ENCODE measurements at places on chromosomes 11 and 22.
A peak's percentile ranks its signal among the peaks of the same experiment; 100 is the strongest.

- no peak for DNase-seq
Observed at GRCh38 chr22:35192129-35192918, 65.0 kb upstream of the HMGXB4 start.

DNA sequence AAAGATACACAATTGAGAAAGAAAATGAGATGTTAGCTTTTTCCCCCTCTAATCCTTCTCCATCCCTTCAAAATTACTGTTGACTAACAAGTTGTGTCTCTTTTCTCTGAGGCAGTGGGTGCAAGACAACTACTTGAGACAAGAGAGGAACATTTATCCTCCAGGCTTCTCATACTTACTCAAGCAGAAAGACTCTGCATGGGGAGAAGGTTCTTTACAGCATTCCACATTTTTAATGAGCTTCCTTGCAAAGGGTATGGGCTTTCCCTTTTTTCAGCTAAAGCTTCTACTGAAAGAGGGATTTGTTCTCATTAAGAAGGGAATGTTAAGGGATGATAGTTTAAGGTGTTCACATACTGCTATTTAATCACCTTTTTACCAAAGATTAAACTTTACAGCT, 47.8 kb downstream of the PAX6 start:
- no peak for DNase-seq

DNA sequence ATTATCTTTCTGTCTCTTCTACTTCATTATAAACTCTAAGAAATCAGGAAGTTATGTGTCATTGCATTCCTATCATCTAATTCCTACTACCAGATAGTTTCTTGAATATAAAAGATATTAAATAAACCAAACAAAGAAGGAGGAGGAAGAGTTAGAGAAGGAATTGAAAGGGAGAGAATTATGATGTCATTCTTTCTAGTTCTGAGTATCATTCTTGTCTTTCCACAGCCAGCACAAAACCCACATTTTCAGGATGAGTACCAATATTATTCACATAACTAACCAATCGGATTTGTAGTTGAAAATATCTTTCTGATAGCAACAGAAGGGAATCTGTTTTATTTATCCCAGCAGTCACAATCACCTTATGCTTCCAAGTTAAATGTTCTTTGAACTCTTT, 13.3 kb downstream of the MS4A13 start:
- no peak for DNase-seq

GRCh38 chr11:94010136-94010535, 11.0 kb upstream of the HEPHL1 start:
- DNase-seq, result no peak

DNA sequence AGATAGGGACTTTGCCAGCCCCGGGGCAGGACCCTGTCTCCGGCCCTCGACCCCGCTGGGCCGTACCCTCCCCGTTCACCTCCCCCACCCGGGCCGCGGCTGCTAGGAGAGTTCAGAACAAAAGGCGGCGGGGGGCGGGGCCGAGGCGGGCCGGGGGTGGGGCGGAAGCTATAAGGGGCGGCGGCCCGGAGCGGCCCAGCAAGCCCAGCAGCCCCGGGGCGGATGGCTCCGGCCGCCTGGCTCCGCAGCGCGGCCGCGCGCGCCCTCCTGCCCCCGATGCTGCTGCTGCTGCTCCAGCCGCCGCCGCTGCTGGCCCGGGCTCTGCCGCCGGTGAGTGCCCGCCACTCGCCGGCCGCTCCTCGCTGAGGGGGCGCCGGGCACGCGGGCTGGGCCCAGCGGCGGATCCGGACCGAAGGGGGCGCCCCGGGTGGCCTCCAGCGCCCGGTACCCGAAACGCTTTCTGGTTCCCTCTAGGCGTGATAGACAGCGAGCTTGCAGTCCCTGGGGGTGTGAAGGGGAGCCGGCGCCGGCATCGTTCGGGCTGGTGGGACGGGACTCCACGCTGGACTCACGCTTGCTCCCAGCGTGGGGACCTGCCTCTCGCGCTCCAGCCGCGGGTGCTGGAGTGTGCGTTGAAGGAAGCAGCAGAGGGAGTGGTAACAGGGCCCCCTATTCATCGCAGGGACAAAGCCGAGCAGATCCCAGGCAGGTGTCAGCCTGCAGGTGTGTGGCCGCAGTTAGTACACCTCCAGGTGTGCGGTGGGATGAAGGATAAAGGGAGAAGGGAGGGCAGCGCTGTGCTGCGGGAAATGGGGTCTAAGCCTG, at the start of gene MMP11:
TSS of gene MMP11 (plus strand) at position 201 of the 825 bp plus-strand sequence. CDS start at position 223, 22 bp downstream.
- DNase-seq, result peak; percentile 53

DNA sequence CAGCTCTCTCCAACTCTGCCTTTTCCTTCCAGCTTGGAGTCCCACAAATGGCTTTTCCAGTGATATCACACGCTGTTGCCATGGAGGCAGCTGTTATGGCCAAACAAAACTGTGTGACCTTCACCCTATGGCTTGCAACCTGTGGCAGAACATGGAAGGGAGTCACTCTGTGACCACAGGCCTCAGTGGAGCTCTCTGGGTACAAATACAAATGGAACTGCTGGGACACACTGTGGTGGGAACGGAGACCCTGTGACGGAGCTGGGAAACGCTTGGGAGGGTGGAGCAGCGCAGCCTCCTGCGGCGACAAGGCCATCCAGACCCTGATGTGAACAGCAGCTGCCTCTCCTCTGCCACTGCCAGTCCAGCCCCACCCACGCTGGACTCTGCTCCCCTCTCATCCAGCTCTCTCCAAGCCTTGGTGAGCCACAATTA, 162.5 kb downstream of the ETS1 start:
- DNase-seq, result no peak

DNA sequence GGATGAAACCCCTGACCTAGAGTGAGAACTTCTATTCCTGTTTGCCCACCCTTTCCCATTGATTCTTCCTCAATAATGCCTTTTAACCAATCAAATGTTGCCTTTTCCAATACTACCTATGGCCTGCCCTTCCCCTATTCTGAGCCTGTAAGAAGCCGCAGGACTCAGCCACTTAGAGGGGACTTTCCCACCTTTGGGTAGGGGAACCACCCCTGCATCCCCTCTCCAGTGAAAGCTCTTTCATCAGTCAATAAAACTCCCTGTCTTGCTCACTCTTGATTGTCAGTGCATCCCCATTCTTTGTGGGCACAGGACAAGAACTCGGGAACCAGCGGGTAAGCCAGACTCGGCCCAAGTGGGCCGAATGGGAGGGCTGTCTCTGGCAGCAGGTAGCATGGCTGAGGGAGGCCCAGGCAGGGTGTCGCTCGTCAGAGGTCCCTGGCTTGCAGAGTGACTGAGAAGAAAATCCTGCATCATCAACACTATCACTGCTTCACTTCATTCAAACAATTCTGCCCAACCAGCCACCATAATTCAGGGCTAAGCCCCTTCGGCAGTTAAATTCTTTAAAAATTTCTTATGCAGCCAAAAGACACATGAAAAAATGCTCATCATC, 30.4 kb downstream of the LDHAL6A start:
- DNase-seq, result no peak

DNA sequence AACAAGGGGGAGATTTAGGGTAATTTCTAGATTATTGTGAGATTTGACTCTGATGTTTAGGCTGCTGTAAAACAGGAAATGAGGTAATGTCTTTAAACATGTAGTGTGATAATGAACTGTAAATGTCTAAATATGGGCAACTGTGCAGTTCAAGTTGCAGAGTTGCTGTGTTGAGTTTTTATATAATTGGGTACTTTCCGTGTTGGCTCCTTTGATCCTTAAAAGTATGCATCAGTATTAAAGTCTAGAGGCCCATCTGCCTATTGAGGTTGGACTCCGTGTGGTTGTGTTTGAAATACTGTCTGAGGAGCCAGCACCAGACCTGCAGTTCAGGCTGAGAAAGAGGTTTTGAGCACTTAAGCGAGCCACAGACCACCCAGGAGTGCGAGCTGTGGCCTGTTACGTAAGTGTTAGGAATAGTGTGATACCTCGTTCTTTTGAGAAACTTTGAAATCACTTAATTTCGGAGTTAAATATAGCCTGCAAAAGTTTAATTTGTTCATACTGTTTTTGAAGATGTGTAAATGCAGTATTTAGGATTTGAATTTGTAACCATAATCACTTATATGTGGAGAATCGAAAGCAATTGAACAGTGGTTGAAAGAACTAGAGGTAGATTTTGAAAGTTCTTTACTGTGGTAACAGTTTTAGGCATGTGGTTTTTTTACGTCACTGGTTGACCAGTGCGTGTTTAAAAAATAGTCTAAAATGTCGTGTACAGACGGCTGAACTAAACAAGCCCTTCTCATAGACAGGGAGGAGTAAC, 9.0 kb downstream of the FAM118A start:
- DNase-seq, result no peak

DNA sequence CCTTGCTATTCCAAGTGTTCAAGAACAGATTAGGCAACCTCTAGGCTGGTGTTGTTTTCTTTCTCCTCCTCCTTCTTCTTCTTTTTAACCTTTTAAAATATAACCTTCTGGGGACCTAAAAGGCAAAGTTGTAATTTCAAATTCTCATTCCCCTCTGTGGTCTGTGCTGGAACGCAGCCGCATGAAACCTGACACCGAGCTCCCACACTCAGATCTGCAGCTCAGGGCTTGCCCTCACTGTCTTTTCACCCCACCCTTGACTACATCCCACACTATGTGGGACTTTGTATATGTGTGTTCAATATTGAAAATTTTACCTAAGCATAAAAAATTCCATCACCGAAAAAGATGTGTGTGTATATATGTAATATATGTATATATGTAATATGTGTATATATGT, 62.0 kb upstream of the ARHGAP42 start:
- DNase-seq, result no peak

DNA sequence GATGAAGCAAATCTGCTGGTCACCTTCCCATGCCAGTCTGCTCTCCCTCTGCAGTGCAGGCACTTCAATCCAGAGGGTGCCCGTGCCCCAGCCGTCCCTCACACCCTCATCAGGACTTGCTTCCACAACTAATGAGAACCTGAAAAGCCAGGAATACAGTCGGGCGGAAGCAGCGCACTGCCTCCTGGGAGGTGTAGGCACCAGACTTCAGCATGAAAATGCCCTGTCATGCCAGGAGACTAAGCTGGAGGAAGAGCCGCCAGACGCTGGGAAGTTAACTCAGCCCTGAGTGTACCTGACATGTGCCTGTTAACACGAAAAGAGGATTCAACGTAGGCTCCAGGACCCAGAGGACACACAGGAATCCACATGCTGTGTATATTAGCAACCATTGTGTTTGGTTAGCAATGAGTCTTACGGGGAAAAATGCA, 40.1 kb upstream of the FLI1 start:
- no peak for DNase-seq

GRCh38 chr11:71489311-71490043, 36.5 kb downstream of the NADSYN1 start:
- DNase-seq, result no peak

- DNase-seq, result peak; percentile 50
Observed at GRCh38 chr11:48081151-48082010, 101.0 kb downstream of the PTPRJ start.

DNA sequence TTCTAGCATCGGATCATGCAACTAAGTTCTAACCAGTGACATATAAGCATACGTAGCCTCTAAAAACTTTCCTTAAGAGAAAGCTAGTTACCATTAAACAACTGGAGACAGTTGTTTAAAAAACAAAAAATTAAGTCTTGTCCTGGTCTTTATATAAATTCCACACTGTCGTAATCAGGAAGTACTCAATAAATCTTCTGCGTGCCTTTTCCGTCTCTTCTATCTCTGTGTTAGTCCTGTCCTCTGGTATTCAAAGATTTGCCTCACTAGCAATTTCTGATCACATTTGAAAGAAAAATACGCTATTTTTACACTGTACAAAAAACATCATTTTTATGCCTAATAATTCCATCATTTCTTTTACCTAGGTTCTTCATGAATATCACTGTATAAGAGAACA, 10.0 kb upstream of the SLC25A17 start:
- no peak for DNase-seq

DNA sequence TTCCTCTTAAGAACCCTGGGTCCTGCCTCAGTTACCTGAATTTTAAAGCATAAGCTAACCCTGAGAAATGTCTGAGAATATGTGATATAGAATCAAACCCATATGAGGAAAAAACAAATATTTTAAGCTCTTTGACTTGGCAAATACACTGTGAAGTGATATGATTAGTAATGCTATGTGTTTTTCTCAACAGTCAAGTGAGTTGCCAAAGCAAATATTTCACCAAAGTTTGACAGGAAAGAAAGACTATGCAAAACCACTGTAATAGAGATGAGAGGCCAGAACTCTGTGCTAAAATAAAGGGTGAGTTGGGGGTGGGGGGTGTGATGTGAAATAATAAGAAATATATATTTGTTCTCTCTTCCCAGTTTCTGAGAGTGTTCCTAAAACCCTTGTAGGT, 613.5 kb upstream of the CCDC179 start:
- no peak for DNase-seq

- DNase-seq, result peak; percentile 84
Observed at GRCh38 chr11:2929950-2930703, 907 bp upstream of the PHLDA2 start.

- no peak for DNase-seq
Observed at GRCh38 chr11:65885231-65885630, 3.0 kb downstream of the FIBP start.

DNA sequence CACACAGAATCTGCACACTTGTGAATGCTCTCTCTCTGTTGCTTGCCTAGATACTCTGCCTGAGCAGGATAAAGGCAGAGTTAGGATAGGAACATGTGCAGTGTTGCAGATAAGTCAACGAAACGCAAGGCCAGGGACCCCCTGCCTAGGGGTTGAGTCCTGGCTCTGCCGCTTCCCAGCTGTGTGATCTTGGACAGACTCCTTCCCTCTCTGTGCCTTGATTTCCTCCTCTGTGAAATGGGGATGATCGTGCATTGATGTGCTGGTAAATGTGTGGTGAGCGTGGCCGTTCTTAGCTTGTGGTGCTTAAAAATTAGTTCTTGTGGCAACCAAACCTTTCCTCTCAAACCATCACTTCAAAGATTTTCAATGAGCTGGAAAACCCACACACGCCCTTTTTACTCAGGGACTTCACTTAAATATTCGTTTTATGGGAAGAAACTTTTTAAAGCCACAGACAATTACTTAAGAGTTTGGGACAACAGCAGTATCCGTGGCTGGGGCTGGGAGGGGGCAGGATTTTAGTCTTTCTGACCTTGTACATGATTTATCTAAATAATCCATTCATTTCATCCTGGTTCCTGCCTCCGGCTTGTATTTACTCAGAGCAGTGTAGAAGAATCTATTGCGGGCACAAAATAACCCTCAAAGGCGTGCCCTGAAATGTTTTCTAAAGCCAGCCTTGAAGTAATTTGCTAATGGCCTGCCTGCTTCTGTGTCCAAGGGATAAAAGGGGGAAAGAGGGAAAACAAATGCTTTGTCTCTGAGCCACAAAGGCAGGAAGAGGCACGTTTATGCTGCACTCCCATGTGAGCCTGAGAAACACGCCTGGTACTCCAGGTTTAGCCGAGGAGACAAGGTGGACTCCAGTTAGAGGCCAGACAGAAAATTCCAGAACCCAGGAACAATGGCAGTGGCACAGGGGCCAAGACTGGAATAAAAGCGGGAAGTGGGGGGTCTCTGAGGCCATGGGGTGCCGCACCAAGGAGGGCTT, 85.0 kb upstream of the CRYBB3 start:
- no peak for DNase-seq
